ENCODE measurements at places on chromosomes 13 and 19.

GRCh38 chr19:2487842-2488241 is 11.9 kb downstream of the GADD45B start:
- no peak for DNase-seq

DNA sequence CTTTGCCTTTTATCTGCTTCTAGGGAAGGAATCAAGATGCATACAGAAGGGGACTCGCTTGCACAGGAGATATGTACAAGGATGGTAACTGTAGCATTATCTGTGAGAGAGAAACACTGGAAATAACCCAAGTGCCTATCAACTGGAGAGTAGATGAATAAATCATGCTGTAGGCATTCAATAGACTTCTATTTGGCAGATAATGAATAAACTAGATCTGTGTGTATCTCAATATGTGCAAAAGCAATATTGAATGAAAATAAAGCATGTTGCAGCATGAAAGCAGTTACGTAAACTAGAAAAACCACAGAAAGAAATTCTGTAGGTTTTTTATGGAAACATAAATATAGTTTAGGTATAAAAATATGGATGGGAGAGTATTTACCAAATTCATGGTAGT is 38.6 kb upstream of the RGCC start:
- no peak for DNase-seq

DNA sequence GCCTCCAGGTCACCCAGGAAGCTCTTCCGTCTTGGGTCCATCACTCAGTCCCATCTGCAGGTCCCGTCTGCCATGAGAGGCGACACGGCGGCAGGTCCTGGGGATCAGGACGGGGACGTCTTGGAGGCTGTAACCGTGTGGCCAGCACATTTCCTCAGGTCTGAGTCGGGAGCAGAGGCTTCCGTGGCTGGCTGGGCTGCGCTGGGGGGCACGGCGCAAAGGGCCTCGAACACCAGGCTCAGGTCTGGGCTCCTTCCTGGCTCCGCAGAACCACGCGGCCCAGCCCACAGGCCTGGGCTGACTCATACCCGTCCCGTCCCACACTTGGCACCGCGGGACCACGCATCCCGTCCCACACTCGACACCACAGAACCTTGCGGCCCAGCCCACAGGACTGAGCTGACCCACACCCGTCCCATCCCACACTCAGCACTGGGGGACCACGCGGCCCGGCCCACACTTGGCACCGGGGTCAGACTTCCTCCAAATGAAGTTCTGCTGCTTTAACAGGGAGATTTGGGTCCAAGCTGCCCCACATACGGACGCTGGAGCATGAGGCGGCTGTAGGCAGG is 30.2 kb downstream of the SBNO2 start:
- no peak for DNase-seq

DNA sequence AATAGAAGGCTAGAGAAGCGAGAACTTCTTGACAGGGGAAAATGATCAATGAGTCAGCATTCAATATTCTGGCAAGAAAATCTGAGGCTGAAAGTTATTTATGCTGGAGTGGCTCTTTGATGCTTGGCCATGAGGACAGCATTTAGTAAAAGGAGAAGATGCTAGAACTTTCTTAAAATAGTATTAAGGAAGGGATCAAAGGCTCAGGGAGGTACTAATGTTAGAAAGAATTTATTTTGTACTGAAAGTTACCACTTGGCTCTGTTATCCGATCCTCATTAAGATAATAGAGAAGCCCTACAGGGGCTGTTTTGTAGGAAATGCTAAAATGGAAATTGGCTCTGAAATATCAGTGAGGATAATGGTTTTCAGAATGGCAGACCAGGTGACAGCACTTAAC is 1774.6 kb upstream of the PCDH20 start:
- no peak for DNase-seq

DNA sequence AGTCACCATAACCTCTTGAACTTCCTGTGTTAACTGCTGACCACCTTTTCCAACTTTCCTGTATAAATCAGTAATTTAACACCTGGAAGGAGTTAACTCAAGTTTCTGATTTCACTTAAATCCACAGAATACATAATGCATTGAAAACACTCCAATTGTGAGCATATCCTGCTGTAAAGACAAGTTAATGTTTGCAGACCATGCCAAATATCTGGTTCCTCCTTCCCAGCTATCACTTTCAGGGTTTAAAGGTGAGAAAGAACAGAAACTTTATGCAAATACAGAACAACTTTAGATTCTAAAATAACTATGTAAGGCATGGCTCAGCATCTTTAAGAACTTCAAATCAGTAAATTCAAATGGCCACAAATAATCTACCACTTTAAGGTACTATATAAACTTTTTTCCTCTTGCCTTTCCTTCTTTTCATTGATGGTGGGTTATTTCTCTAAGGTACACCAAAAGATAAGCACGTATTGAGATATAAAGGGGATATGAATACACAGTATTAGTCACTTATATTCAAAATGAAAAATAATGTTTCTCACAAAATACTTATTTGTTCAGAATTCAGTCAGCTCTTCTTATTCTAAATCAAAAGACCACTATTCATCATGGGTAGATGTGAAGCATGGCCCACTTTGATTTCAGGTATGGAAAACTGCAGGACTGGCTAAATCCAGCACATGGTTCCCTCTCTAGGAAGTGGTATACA is 6.6 kb upstream of the TPTE2 start:
- no peak for DNase-seq

DNA sequence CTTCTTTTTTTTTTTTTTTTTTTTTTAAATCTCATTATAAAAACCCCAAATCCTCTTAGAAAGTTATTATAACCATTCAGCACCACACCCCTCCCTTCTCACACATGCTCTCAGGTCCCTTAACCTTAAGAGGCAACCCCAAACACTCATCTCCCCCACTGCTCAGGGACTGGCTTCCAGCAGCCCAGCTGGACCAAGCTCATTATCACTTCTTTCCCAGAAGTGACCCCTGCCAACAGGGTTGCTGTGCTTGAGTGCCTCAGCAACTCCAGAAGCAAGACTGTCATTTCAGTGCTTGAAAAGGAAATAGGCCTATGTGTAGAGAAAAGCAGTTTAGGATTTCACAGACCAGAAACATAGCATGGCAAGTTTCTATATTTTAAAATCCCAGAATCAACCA is 84.3 kb downstream of the SLAIN1 start:
- no peak for DNase-seq

- no peak for DNase-seq
Measured at GRCh38 chr13:50955798-50956197, 46.2 kb downstream of the RNASEH2B start.

All from stimulated activated CD8-positive, alpha-beta memory T cell treated with anti-CD3 and anti-CD28 coated beads, Interleukin-7, amount 100 ng/mL, for 48 hours (primary cell).